ENCODE measurements at places on chromosomes 5 and 9.

- no peak for DNase-seq
These were observed 126.4 kb upstream of the COL5A1 start for GRCh38 chr9:134515026-134515821.

DNA sequence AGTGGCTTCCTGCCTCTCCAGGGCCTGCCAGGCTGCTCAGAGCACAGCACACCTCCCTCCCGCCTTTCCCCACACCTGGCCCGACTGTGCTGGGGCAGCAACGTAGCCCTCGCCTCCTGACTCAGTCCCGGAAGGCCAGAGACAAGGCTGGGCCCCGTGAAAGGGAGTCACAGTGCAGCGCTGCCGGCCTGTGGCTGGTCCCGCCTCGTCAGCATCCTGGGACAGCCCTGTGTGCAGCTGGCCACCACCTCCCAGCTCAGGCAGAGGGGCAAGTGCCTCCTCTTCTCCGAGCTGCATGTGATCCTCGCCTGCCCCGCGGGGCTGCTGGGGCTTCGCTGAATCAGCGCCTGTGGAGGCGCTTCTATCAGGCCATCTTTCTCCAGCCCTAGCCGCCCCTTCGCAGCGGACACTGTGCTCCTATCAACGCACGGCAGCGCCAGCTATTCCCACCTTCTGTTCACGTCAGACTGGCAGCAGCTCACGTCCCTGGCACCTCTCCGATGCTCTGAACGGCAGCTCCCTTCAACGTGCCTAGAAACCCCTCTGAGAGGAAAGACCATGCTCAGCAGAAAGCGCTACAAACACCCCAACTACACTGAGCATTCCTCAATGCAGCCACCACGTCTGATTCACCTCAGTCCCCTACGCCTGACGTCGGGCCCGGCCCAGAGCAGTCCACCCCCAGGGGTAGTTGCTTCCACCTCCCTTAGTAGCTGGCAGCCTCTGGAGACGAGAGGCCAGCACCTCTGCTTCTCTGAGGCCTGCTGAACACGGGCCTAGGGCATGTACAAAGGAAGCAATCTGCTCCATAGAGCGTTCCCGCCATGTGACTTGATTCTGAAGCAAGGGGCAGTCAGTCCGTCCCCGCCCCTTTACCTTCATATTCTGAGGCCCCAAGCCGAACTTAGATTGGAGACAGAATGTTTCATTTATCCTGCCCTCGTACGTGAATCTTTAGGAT, 78.8 kb downstream of the GPR21 start:
- no peak for DNase-seq

DNA sequence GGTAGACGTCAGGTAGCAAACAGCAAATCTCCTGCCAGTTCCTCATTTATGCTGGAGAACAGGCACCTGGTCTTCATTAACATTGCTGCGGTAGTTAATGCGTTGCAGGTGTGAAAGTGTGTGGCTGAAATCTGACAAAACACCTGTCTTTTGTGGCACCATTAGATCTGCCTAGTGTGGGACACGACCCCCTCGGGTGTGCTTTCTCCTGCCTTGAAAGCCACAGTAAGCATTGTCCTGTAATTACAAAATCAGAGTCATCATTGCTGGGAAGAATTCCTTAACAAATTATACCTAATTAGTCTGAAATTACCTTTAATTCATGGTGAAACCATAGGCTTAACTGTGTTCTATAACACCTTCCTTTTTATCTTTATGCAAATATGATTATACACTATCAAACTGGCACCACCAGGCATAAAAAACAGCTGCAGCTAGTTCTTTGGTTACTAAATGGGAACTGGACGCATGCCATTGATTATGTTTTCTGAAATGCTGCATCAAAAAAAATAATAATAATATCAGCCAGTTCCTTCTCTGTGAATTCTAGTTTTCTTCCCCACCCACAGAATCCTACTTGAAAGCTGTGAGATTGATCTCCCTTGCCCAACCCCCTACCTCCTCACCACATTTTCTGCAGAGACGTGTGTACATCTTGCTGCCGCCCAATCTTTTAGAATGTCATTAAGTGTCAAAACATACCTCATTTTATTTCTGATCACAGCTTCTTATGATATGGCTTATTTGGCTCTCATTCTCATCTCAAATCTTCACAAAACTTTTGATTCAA, 374.0 kb downstream of the NFIB start:
- DNase-seq, result no peak

DNA sequence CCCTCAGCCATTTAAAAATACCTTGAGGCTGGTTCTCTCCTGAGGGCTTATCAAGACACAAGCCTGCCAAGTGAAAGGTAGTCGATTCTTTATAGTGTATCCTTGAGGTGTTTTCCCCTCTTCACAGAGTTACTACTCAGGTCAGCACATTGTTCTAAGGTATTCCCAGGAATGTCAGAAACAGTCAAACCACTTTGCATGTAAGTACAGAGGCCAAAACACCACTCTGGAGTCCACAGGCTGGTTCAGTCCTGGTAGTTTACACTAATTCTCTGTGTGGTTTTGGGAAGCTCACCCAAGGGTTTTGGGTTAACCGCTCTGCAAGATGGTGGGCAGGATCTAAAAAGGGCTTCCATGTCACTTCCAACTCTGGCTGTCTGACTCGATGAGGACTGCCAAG, 162.3 kb upstream of the PPP2R2B start:
- no peak for DNase-seq

DNA sequence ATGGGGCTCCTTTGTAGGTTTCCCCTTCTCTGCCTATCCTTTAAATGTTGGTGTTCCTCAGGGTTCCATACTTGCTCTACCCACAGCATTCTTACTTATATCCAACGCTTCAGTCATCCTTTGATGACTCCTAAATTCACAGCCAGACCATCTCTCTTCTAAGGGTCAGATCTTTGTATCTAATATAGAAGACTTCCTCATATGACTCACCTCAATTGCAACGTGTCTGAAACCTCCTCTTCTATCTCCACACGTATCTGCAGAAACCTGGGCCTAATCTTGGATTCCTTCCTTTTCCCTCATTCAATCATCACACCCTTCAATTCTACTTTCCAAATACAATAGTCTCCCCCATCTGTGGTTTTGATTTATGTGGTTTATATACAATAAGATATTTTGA, 68.3 kb downstream of the HMGCR start:
- no peak for DNase-seq

DNA sequence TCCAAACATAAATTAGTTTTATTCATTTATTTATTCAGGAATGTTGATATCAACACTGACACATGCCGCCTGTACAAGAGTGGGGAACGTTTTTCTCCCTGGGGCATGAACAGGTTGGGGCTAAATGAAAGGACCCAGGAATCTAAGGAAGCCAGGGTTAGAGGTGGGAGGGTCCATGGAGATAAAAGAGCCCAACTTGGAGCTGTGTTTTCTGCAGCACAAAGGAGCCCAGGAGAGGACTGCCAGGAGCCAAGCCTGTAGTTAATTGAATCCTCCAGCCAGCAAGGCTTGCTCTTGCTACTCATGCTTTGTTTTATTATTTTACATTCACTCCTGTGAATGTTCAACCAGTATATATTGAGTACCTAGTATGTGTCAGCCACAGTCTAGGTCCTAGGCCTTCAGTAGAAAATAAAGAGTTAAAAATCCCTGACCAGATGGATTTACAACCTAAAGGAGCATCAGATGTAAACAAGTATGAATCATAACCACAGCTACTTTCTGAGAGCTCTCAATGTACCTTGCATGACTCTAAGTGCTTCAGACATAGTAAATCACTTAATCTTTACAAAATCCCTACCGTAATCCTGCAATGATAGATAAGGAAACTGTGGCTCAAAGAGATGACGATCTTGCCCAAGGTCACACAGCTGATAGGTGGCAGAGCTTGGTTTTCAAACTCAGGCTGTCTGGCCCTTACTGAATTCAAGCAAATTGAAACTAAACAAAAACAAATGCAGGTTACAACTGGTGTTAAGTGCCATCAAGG, 69.8 kb downstream of the ASTN2 start:
- no peak for DNase-seq

DNA sequence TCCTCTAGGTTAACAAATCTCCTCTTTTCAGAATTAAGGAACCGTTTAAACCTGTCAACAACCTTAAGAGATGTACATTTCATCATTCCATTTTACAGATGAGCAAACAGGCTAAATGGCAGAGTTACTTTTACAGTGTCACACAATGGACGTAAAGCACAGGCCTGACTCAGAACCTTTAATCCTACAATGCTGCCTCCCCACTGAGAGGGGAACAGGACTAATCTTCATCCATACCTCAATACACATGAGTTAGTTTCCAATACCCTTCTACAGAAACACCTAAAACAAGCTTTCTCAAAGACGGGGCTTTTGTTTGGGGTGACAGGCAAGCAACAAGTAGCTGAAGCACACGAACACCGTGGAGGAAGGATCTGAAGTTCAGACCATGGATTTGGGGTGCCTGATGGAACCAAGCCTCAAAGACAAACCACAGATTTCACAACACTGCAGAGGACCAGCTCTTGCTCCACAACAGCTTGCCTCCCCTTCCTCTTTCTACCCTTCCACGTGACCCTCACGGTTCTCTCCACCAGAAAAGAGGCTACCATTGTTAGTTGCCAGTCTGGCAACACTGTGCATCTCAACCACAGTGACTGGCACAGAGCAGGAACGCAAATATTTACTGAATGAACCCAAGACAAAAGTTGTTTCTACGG, 1.8 kb downstream of the RNF130 start:
- no peak for DNase-seq

GRCh38 chr5:159420940-159421339, 90.7 kb upstream of the IL12B start:
- no peak for DNase-seq

- DNase-seq, result no peak
These were observed 66.4 kb downstream of the NFIB start for GRCh38 chr9:14247577-14247976.

GRCh38 chr5:136619556-136619955, 254.2 kb upstream of the TRPC7 start:
- DNase-seq, result no peak

DNA sequence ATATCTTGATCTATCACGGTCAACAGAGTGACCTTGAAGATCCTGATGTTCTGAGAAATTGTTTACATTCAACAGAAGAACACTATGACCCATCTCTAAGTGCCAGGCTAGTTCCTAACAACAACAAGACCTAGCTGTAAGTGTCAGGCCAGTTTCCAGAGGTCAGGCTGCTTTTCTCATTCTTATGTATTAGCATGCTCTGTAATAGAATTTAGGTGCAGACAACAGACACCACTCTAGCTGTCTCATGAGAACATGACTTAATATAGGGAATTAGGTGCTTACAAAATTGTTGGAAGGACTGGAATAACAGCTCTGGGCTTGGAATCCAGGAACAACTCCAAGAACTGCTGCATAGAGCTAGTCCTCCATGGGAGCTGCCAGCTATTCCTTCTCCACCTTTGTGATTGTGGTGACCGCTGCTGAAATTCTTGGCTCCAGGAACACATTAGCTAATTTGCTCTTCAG, 138.7 kb downstream of the SNX18 start:
- DNase-seq, result no peak

GRCh38 chr5:151068433-151069197, 12.2 kb downstream of the TNIP1 start:
- DNase-seq, result no peak

GRCh38 chr5:159762921-159763320, 153.4 kb upstream of the ADRA1B start:
- no peak for DNase-seq

DNA sequence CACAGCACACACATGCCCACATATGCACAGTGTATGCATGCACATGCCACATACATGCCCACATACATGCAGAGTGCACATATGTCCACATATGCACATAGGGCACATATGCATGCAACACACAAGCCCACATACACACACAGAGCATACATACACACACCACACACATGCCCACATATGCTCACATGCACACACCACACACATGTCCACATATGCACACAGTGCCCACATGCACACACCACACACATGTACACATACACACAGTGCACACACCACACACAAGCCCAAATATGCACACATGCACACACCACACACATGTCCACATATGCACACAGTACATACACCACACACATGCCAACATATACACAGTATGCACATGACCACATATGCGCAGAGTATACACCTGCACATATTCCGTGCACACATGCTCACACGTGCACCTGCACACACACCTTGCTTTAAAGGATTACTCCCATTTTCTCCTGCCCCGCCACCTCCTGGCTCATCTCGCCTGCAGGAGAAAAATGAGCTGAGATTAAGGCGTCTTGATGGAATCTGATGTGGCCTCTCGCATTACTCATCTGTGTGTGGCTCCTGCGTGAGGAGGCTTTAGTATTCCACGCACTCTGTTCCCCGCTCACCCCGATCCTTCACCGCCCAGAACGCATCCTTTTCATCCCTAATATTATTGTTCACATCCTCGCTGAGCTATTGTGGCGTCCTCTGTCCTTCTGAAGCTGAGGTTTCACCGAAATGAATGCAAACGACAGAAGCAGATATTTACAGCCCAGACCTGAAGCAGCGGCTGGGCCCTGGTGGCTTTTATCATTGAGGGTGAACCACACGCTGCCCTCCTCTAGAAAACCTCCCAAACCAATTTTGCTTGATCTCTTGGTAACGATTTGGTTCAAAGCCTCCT, 182.7 kb downstream of the OLFM1 start:
- no peak for DNase-seq

- no peak for DNase-seq
These were observed 168.0 kb downstream of the AP3B1 start for GRCh38 chr5:78126536-78126935.

DNA sequence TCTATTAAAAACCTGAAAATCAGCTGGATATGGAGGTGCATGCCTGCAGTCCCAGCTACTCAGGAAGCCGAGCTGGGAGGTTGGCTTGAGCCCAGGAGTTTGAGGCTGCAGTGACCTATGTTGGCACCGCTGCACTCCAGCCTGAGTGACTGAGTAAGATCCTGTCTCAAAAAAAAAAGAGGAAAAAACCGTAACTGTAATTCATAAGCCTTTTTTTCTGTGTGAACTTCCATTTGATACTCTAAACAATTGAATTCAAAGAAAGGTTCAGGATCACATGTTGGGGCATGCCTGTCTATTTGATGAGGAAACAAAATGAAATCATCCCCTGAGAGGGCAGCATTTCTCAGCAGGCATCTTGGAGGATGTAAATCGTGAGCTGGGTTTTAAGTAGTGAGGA, 38.8 kb downstream of the ITGA2 start:
- no peak for DNase-seq

DNA sequence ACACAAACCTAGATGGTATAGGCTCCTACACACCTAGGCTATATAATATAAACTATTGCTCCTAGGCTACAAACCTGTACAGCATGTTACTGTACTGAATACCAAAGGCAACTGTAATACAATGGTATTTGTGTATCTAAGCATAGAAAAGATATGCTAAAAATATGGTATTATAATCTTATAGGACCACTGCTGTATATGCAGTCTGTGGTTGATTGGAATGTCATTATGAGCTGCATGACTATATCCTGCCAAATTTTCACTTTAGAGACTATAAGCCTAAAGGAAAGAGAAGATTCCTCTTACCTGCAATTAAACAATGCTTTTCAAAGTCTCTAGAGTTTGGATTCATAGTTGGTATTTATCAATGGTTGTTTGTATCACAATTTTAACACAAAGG, 24.7 kb upstream of the ACOT12 start:
- DNase-seq, result no peak

- DNase-seq, result no peak
These were observed 3.0 kb upstream of the ZBTB34 start for GRCh38 chr9:126857261-126857960.

- DNase-seq, result no peak
These were observed 19.3 kb downstream of the RFK start for GRCh38 chr9:76374783-76375559.

GRCh38 chr9:34413231-34413852, 36.6 kb upstream of the MYORG start:
- DNase-seq, result no peak
